BJ (cell line): ENCODE measurements at places on chromosomes 4 and X.

- DNase-seq, result no peak
Observed at GRCh38 chr4:27027428-27027827, 166.8 kb downstream of the STIM2 start.

- DNase-seq, result no peak
Observed at GRCh38 chrX:17655211-17656034, 81.9 kb upstream of the SCML1 start.

- no peak for DNase-seq
Observed at GRCh38 chrX:111020283-111020682, 75.7 kb upstream of the PAK3 start.

GRCh38 chr4:77795326-77795725 lies 23.8 kb downstream of the CNOT6L start:
- DNase-seq, result no peak

DNA sequence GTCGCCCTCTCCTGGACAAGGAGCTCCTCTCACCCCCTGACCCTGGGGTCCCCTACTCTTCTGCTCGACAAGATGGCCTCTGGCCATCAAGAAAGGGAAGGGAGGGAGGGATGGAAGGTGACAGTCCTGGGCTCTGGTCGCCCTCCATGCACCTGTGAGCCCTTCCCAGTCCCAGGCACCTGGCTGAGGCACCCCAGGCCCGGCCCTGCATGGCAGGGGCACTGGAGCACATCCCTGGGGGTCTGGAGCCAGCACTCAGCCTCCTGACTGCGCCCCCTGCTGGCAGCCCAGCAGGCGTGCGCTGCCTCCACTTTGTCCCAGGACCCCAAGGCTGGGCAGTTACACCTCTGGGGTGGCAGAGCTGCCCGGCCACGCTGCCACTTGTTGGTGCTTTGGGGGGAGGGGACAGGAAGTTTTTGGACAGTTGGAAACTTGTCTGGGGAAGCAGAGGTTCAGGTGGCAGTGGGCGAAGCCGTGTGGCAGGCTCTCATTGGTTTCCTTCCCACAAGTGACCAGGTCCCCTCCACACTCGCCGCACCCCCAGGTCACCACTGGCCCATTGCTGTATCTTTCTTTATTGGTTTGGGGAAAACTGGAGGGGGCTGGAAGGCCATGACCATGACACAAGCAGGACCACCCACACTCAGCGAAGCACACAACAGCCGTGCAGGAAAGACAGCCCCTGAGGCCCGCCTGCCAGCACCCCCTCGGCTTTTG lies 4.3 kb downstream of the PNCK start:
- no peak for DNase-seq

DNA sequence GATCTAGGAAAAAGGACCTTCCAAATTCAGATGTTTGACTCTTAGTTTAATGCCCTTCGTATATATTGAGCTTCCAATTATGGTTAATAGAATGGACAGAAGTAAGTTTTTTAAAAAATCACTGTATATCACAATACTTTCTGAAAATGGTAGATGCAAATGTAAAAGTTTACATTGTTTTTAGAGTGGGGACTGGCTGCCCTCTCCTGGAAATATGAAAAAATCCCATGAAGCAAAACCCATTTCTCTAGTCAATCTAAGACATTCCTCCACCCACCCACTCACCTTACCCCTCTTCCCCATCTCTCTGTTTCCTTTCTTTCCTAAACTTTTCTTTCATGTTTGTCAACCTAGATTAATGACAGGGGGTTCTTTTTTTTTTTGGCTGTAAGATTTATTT lies 134.5 kb downstream of the ARHGAP6 start:
- no peak for DNase-seq

DNA sequence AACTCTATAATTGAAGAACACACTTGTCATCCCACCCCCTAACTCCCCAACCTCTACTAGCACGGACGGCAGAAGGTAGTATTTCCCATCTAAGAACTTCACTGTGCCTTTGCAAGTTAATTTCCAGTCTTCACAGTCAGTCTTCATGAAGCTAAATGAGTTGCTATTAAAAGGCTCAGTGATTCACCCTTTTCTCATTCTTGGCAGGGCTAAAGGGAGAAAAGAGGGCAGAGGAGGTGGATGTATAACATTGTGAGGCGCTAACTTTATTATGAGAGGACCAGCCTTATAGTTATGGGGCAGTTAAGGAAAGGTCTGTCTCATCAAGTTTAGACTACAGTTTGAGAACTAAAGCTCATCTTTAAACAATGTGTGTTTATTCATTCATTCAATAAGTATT lies 161.0 kb upstream of the S100G start:
- no peak for DNase-seq

DNA sequence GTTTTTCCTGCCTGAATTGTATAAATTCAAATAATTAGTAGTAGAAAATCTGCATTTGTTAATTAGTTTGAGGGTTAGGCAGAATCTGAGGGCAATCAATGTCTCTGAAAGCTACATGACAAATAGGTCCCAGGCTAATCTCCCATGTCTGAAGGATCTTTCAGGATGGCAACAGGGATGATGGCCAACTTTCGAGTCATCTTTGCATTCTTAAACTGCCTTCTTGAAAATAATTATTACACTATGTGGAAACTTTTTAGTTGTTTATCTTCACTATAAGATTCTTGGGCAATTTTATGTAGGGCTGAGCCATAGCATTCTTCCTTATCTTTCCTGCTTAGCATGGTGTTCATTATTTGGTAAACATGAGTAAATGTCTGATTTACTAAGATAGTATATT lies 490.3 kb upstream of the EPHA5 start:
- DNase-seq, result no peak

DNA sequence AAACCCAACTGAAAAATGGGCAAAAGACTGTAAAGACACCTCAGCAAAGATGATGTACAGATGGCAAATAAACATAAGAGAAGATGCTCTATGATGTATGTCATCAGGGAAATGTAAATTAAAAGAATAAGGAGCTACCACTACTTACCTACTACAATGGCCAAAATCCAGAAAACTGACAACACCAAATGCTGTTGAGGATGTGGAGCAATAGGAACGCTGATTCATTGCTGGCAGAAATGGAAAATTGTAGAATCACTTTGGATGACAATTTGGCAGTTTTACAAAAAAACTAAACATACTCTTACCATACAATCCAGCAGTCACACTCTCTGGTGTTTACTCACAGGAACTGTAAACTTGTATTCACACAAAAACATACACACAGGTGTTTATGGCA lies 222.3 kb upstream of the LDB2 start:
- no peak for DNase-seq

DNA sequence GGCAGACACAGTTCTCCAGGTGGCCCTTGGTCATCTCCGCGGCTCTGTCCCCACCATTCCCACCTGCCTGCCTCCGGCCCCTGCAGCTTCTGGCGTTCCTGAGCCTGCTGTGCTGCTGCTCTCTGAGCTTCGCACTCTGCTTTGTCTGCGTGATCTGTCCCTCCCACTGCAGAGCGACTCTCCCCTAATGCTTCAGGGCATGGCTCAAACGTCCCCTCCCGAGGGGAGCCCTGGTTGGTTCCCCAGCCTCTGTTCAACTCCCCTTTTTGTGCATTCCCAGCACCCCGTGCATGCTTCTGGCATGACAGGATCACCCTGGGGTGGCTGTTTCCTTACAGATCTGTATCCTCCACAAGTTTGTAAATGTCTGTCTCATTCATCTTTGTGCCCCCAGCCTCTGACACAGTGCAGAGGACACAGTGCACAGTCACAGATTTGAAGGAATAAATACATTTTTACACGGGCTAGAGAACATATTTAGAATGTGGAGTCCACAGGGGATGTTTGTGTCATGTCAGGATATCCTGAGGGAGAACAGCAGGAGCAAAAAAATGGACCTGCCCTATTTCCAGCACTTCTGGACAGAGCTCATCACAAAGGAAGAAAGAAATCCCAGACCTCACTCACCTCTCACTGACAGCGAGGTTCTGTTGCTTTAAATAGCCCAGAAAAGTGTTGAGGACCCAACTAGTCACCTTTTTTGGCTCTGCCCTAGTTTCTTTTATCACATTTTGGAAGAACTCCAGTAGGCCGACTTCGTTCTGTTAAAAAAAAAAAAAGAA lies 72.6 kb downstream of the GATB start:
- DNase-seq, result no peak

DNA sequence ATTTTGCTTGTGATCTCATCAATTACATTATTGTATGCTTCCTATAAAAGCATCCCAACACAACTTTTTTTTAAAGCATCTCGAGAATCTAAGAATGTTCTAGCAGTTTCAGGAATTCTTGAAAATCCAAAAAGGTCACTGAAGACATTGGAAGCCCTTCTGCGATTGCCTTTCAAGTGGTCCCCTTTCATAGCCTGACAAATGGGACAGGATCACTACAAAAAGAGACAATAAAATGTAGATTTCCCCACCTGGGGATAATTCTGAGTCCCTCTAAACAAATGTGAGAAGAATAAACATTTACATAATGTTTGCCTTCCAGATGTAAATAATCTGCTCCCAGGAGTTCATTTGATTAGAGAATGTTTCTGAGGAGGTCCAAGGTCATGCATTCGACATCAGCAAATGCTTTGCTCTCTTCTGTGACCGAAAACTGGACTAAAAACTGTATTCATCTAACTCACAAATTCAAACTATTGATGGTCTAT lies 116.0 kb downstream of the COL25A1 start:
- no peak for DNase-seq

GRCh38 chr4:102868153-102868780 lies 525 bp upstream of the CISD2 start:
- no peak for DNase-seq
